ENCODE measurements at places on chromosomes 5 and 9.

DNA sequence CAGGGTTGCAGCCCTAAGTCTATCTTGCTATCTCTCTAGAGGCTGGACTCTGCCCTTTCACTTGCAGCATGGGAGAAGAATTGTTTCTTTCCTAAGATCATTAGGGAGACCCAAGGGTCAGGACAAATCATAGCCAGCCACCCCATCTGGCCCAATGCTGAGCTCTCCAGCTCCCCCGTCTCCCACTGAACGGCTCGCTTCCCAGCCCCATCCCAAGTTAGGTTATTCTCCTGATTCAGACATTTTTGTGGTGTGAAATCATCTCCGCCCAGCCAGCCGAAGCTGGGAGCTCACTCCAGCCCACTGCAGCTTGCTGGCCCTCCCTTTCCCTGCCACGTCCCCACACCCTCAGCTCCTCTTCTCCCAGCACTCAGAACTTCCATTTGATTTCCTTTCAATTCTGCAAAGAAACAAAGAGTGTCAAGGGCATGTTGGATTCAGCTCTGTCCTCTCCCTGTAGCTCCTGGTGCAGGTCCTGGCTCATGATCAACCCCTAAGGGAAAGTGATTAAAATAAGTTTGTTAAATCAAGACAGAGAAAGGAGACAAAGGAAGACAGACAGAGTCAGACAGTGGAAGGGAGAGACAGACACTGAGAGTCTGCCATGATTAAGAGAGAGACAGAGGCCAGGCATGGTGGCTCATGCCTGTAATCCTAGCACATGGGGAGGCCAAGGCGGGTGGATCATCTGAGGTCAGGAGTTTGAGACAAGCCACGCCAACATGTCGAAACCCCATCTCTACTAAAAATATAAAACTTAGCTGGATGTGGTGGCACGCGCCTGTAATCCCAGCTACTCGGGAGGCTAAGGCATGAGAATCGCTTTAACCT lies 12.6 kb upstream of the SPARC start:
- no peak for DNase-seq

DNA sequence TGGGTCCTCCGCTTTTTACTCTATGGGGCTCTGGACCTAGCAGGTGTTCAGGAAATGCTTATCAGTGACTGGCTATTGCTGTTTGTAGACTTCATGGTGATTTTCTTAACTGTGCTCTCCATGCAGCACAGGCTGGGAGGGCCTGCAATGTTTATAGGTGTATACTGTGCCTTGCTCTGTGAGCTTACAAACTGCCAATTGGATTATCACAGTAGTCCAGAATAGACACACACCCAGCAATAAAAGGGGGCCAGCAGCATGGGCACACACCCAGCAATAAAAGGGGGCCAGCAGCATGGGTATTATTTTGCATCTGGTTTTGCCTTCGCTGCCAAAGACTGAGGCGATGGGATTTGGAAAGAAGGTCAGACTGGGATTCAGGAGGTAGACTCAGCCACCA lies 100.0 kb downstream of the CRB2 start:
- no peak for DNase-seq

- DNase-seq = no peak
Observed at GRCh38 chr5:55533521-55534435, 986 bp downstream of the PLPP1 start.

- DNase-seq = no peak
Observed at GRCh38 chr9:97812247-97812543, 40.8 kb upstream of the FOXE1 start.

GRCh38 chr5:154220625-154221024 lies 30.1 kb downstream of the GALNT10 start:
- no peak for DNase-seq

DNA sequence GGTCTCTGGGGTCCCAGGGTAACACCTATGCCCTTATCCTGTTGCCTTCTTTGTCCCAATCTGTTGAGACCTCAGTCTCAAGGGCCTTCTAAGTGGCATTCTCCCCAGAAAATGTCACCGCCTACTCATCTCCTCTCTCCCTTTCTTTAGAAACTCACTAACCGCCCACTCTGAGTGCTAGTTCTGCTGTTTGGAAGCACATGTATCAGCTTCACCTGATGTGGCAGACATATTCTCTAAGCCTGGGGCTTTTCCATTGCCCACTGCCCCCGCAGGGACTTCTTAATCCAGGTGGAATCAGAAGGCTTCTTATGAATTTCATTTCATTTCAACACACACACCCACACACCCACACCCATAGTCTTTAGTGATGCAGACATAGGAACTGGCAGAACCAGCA lies 165.1 kb downstream of the ASTN2 start:
- no peak for DNase-seq

- DNase-seq = no peak
Observed at GRCh38 chr5:26828294-26828693, 210.1 kb downstream of the CDH9 start.

DNA sequence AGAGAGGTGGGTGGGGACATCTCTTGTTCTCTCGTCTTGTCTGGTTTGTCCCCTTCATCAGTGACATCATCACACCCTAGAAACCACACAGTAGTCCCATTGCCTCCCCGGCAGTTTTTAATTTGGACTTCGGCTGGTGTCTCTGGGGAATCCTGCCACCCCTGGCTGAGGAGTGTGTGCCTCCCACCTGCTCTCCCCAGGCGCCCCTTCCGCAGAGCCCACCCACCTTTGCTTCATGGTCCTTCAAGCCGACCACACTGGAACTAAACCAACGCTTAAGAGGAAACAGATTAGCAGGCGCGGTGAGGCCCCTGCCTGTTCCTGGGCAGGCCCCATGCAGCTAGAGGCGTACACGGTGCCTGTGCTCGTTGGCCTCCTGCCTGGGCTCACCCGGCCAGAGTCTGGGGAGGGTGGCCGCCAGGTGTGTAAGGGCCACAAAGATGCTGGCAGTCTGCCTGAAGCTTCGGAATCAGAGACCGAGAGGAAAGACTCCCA lies 107.6 kb upstream of the SPRY4 start:
- DNase-seq = peak; percentile 19

GRCh38 chr5:143440448-143441115 lies 37.1 kb upstream of the NR3C1 start:
- no peak for DNase-seq

DNA sequence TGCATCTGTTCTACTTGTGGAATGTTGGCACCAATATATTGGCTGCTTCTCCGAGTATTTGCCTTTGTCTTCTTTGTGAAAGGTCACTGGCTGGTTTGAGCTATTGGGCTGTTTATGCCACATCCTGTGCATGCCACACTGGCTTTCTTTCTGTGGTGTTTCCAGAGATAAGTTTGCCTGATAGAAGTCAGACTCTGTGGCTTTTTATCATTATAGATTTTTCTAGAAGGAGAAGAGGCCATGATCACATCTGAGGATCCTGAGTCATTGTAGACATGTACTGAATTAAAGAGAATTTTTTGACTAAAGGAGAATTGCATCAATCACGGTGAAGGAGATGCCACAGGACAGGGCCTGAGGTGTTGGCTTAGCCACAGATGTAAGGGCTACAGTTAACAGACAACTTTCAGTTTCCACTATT lies 26.5 kb upstream of the CDKN2B start:
- no peak for DNase-seq

DNA sequence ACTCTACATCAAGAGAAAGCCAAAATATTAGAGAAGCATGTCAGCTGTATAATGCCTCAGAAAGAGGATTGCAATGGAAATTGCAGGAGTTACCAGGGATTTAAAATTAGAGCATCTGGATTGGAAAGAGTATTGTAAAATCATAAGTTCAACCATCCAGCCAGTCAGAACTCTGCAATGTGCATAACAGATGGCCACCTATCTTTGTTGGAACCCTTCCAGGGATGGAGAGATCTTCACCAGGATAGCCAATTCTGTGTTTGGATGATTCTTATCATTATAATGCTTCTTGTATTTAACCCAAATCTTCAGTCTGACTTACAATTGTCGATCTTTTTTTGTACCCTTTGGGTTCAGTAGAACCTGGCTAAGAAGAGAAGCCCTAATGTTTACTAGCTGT lies 164.4 kb downstream of the TLR4 start:
- no peak for DNase-seq

GRCh38 chr9:127711831-127712274 lies 3.6 kb downstream of the PTRH1 start:
- DNase-seq = no peak

DNA sequence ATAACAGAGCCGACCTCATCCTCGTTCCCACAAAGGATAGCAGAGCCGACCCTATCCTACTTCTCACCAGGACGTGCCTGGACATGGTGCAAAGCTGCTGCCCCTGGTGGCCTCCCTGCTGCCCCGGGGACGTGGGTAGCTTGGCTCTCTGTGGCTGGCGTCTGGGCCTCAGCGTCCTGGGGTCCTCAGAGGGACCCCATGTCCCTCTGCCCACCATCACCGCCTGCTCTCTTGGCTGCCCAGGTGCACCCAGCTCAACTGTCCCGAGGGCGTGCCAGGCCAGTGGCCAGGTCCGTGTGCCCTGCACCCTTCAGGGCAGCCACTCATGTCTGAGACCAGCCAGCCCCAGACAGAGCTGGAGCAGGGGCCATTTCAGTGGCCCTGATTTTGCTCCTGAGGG lies 8.5 kb downstream of the NKD2 start:
- no peak for DNase-seq

- DNase-seq = no peak
Observed at GRCh38 chr5:146902471-146902870, 23.9 kb upstream of the PPP2R2B start.

- no peak for DNase-seq
Observed at GRCh38 chr5:126515337-126515736, 79.7 kb downstream of the ALDH7A1 start.

DNA sequence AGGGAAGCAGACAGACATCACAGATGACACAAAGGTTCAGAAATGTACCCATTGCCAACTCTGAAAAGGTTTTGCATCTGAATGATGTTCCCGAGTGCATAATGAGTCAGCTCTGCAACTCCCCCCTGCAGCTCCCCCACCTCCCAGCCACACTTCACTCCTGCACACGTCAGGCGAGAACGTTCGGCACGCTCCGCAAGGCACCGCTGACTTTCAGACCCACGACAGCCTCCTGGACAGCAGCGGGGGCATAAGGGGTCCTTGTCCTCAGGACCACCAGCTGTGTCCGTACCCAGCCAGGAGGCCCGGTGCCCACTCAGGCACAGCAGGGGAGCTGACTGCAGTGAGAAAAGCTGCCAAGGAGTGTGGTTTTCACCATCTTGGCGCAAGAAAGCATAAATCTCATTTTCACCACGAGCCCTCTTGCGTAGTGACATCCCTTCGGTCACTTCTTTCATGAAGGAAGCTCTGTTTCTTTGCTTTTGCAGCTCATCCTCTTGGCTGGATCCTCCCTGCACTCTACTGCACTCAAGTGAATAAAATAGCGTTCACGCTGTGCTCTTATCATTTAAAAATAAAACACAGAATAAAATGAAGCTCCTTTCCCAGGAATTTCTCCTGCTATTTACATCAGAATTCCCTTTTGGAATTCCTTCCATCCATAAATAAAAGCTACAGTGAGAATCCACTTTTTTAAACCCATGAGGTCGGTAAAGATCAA lies 9.9 kb downstream of the GFPT2 start:
- DNase-seq = no peak

- DNase-seq = no peak
Observed at GRCh38 chr5:91126448-91126847, 256.7 kb downstream of the ARRDC3 start.

GRCh38 chr9:18741945-18742344 lies 268.0 kb downstream of the ADAMTSL1 start:
- no peak for DNase-seq

GRCh38 chr5:38891563-38891962 lies 45.8 kb downstream of the OSMR start:
- DNase-seq = no peak

GRCh38 chr5:51001227-51001923 lies 334.9 kb downstream of the PARP8 start:
- no peak for DNase-seq

GRCh38 chr5:80964491-80964890 lies 4.3 kb downstream of the RASGRF2 start:
- DNase-seq = no peak

- DNase-seq = no peak
Observed at GRCh38 chr5:149437391-149438040, 58.4 kb upstream of the IL17B start.

DNA sequence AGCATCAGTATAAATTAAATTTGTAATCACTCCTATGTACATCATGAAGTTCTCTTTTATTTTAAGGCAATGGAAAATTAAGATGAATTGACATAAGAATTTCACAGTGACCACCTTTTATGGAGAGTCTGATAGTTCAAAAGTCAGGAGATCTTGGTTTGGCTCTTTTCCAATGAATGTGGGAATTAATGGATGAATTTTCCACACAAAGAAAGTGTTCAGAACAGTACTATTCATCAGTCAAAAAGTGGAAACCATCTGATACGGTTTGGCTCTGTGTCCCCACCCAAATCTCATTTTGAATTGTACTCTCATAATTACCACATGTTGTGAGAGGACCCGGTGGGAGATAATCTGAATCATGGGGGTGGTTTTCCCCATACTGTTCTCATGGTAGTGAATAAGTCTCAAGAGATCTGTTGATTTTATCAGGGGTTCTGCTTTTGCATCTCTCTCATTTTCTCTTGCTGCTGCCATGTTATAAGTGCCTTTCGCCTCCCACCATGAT lies 24.5 kb downstream of the CCDC125 start:
- no peak for DNase-seq

GRCh38 chr5:166726406-166726805 lies 1565.0 kb upstream of the WWC1 start:
- DNase-seq = no peak

DNA sequence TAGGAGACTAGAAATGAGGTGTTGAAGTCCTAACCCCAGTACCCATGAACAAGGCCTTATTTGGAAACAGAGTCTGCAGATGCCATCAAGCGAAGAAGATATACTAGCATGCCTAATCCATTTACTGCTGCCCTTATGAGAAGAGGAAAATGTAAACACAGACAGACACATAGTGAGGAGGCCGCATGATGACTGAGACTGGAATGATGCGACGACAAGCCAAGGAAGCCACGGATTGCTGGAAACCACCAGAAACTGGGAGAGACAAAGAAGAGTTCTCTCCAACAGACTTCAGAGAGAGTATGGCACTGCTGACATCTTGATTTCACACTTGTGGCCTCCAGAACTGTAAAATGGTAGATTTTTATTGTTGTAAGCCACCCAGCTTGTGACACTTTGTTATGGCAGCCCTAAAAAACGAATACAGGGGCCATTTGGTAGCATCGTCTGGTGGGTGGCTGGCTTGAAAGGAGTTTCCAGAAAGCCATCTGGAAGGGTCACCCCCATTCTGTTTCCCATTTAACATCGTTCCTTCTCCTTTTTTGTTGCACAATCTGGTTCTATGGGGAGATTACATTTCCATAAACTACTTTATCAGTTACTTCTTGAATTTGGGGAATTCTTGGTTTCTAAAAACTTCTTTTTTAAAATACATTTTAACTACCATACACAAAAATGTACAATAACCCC lies 193.1 kb downstream of the HSD17B3 start:
- DNase-seq = no peak
